Hematopoietic multipotent progenitor cell treated with erythropoietin and hydrocortisone succinate and interleukin-3 and kit ligand, for 15 days (in vitro differentiated cells): ENCODE measurements at places on chromosomes 12 and 14.

DNA sequence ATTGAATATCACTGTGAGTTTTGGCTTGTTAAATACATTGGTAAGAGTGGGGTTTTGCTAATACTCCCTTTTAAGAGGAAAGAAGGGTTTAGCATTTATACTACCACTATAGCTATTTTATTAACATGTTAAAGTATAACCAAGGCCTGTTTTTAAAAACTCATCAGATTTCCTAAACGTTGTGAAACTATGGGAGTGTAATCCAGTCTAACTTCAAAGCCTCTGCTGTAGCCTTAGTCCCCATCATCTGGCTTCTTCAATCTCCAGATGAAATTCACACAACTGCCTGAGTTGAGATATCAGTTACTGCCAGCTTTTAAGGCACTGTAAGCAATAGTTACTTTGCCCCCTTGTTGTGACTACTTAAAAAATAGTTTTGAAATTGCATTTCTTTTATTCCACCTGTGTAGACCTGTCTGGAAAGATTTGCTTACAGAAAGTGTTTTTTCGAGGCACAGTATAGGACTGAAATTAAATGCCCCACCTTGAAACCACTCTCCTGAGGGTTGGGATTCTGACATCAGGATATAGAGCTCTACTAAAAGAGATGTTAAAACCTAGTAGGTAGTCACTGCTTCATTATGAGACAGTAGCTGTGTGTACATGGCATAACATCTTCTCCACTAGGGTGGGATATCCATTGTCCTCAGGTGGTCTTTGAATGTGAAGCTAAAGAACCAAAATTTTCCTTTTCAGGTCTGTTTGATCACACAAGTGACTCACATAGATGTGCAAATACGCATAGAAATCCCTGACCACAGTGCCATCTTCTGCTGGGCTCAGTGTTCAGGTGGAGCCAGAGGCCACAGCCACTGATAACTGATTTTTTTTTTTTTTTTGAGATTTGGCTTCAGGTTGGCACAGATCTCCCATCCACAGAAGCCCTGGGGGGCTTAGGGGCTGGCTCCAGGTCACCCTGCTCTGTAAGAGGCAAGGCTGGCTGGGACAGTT, 125.5 kb downstream of the DAAM1 start:
- no peak for DNase-seq

DNA sequence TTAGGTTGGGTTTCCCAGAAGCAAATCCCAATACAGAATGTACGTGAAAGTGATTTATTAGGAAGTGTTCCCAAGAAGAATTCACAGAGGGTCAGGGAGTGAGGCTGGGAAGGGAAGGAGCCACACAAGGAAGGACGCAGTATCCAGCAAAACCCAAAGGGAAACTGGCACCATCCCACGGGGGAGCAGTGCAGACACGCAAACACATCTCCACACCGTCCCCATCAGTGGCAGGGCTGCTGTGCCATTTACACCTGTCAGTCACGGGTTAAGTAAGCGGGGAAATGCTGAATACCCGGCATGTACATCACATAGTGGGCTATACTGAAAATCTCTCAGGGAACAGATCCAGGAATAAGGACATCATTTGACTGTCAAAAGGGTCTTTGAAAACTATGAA, 93.9 kb downstream of the SLC38A1 start:
- DNase-seq: no peak

- DNase-seq: no peak
Observed at GRCh38 chr12:57181561-57182155, 34.2 kb upstream of the LRP1-AS start.

DNA sequence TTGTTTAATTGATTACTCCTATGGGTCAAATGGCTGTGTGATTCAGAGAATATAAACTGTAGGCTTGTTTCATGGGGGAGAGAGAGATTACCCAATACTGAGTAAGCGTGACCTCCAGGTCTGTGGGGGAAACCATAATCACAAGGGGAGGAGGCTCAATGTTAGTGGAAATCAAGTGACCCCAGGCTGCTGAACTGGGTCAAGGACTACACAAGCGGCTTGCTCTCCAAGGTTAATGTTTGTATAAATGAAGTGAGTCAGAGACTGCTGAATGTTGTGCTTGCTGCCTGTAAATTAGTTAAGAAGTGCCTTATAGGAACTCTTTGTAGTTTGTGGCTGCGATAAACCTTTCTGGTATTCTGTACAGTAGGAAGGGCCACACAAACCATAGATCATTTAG, 479.7 kb downstream of the AACS start:
- no peak for DNase-seq

DNA sequence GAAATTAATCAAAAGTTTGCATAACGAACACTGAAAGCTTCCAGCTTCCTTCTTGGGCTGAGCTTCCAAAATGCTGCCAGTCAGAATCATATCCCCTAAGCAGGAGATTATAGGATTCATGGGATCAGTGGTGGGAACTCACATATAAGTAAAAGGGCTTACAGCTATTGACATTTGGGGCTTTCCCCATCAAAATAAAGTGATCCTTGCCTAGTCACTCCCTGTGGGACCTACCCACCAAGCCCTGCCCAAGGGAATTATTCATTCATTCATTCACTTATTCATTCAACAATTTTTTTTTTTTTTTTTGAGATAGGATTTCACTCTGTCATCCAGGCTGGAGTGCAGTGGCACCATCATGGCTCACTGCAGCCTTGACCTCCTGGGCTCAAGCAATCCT, 47.5 kb upstream of the NR1H4 start:
- no peak for DNase-seq

- no peak for DNase-seq
Observed at GRCh38 chr12:15672671-15673270, 116.4 kb downstream of the EPS8 start.

GRCh38 chr14:99143126-99143525, 128.9 kb downstream of the BCL11B start:
- no peak for DNase-seq

- peak; percentile 55 for DNase-seq
Observed at GRCh38 chr14:50338587-50338986, 26.5 kb downstream of the DMAC2L start.

DNA sequence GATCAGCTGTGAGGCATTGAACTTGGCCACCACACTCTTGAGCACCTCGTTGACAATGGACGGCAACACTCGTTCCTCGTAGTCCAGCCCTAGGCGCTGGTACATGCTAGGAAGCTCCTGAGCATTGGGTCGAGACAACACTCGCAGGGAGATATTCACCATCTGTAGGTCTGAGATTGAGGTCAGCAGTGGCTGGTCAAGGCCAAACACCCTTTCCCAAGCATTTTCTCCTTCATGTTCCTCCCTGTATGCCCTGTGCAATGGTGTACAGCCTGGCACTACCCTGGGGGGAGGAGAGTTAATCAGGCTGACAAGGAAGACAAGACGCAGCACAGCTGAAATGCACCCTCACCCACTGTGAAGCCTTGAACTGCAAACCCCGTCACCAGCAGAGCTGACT, 2.0 kb downstream of the PHB2 start:
- no peak for DNase-seq

DNA sequence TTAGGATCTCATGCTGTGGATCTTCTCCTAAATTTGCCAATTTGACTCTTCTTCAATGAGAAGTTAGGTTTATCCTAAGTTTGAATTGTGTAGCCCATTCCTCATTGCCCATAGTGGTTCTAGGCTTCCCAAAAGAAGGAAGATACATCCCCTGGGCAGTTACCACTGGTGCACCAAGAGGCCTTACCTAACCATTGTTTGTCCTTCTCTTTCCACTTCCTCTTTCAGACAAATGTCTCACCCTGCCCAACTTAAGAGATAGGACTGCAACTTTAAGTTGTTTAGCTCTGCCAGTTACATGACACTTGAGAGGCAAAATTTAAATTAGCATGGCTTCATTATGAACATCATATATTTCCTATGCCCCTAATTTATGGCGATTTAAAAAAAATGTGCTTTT, 9.4 kb upstream of the KCNH3 start:
- DNase-seq: no peak

DNA sequence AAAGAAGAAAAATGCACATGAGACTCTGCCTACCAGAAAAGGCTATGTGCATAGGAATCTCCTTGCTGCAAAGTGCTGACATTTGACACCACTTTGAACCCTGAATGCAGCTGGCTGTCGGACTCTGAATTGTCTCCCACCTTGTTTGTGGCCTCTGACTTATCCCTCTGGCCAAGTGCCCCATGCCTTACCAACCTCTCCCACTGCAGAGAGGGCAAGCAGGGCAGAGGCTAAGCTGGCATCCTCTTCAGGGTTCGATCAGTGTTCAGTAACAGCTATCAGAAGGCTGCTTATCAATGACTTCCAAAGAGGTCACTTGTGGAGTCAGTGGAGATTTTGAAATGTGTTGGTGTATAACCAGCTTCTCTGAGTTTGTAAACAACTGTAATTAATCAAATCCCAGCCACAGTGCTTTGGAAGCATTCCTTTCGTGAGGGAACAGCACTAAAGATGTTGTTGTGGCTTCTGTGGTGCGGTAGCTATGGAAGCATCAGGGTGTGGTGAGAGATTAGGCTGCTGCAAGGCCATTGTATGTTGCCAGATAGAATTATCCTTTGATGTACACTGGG, 22.6 kb upstream of the BMP4 start:
- DNase-seq: no peak

DNA sequence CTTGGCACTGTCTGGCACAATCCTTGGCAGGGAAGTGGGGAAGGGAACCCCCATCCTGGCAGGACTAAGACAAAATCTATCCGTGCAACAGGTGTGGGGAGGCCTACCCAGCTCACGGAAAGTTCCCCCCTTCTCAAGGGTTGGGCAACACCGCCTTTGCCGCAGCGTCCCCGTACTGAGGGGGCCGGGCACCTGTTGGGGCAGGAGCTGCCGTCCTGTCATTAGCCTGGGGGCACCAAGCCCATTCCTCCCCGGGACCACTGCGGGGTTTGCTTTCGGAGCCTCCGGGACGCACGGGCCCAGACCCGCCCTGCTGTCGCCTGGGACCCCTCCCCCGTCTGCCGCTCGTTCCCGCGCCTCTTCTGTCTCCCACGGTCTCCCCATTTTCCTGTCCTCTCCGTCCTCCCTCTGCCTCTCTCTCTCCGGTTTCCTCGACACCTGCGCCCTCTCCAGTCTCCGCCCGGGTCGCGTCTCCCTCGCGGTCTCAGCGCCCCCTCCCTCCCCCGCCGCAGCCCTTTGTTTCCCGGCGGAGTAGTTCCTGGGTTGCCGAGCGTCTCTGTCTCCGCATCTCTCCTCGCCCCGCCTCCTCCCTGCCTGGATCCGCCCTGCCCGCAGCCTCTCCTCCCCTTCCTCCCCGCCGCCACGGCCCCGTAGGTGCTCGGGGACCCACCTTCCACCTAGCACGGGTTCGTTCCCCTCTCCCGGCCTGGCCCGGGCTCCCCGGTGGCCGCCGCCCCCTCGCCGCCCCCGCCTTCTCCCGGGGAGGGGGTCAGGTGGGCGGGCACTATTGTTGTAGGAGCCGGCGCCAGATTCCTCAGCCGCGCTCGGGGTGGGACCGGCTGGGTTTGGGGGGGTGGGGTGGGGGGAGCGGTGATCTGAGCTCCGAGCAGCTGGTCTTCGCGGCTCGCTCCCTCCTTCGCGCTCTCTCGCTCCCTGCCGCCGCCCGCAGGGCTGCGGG, at the start of gene CACNB3:
Gene CACNB3, plus strand, starts transcription at position 624 of the 958 bp plus-strand sequence. CDS start 434 bp downstream, outside the sequence.
- peak; percentile 13 for DNase-seq

DNA sequence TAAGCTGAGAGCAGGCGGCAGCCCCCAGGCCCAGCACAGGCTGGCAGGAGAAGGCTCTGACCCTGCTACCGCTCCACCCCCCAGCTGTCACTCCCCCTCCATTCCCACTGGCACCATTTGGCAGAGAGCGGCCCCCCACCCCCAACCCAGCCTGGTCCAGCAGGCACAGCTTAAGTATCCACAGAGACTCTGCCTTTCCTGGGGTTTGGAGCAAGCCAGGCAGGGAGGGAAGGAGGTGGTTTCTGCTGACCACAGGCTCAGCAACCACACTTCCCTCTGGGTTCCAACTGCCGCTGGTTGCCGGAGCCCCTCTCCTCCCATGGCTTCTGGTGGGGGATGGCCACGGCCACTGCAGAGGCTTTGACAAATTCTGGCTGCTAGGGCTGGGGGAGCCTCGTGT, 30.5 kb upstream of the CCND2 start:
- no peak for DNase-seq

DNA sequence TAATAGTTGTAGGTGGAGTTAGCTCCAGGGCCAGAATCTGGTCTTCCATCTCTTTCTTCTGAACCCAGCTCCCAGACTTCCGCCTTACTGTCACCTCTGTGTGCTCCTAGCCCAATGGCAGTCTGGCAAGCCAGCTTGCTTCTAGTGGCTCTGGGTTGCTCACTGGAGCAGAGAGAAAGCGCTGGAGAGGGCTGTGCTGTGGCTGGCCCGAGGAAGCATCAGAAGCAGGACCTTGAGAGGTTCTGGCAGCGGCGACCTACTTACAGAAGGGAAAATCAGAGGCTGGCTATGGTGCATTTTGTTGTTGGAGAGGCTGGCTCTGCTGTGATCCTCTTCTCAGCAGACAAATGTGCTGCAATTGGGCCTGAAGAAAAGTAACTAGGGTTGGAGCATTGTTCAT, 28.6 kb downstream of the KCNA5 start:
- DNase-seq: no peak

- no peak for DNase-seq
Observed at GRCh38 chr12:112239020-112239419, 113.7 kb downstream of the TRAFD1 start.

GRCh38 chr14:44383636-44384035, 123.4 kb downstream of the FSCB start:
- DNase-seq: no peak

- no peak for DNase-seq
Observed at GRCh38 chr14:37223947-37224474, 26.3 kb downstream of the MIPOL1 start.

- DNase-seq: no peak
Observed at GRCh38 chr12:70069221-70070105, 173.8 kb upstream of the CNOT2 start.

GRCh38 chr14:92783813-92784431, 10.2 kb upstream of the GOLGA5 start:
- peak; percentile 50 for DNase-seq

DNA sequence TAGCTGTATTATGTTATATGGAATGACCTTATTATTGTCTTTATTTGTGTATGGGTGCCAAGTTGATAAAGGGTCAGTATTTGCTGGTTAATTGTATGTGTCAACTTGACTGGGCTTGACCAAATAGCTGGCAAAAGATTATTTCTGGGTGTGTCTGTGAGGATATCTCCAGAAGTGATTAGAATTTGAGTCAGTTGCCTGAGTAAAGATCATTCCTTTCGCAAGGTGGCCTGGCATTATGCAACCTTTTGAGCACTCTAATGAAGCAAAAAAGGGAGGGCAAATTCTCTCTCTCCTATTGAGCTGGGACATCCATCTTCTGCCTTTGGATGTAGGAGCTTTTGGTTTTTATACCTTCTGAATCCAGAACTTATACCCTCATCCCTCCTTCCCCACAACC, 82.2 kb downstream of the ATXN7L3B start:
- no peak for DNase-seq

DNA sequence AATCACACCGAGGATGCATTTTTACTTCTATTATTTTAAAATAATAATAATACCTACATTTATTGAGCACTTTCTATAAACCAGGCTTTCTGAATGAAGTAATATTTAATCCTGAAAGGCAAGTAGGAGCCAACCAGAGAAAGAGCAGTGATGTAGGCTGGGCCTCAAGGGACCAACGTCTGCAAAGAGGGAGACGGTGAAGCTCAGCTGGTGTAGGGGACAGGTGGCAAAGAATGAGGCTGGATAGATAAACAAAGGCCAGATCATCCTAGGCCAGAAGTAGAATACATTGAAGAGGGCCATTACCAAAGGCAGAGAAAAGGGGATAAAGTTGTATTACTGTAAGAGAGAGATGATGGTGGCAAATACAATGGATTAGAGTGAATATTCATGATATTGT, 810 bp upstream of the TMBIM4 start:
- no peak for DNase-seq

- DNase-seq: no peak
Observed at GRCh38 chr14:101917413-101918017, 46.9 kb upstream of the DYNC1H1 start.
